C1 segment of cervical spinal cord (tissue), 14 donors: ENCODE measurements at places on chromosomes 6 and 20.

- DNase-seq, result no peak
Measured at GRCh38 chr20:57676589-57677583, 32.9 kb downstream of the PMEPA1 start.

GRCh38 chr6:165082636-165083035 lies 226.8 kb downstream of the C6orf118 start:
- no peak for DNase-seq

- DNase-seq, result no peak
Measured at GRCh38 chr6:148681666-148682065, 65.2 kb upstream of the UST start.

GRCh38 chr6:161379834-161380582 lies 106.1 kb upstream of the AGPAT4 start:
- DNase-seq, result no peak

GRCh38 chr6:167793421-167793820 lies 33.3 kb upstream of the AFDN start:
- no peak for DNase-seq

GRCh38 chr6:113211170-113211569 lies 646.0 kb upstream of the MARCKS start:
- DNase-seq, result no peak

- peak; percentile 4 for DNase-seq
Measured at GRCh38 chr6:29792123-29793035, 35.2 kb upstream of the HLA-G start.

DNA sequence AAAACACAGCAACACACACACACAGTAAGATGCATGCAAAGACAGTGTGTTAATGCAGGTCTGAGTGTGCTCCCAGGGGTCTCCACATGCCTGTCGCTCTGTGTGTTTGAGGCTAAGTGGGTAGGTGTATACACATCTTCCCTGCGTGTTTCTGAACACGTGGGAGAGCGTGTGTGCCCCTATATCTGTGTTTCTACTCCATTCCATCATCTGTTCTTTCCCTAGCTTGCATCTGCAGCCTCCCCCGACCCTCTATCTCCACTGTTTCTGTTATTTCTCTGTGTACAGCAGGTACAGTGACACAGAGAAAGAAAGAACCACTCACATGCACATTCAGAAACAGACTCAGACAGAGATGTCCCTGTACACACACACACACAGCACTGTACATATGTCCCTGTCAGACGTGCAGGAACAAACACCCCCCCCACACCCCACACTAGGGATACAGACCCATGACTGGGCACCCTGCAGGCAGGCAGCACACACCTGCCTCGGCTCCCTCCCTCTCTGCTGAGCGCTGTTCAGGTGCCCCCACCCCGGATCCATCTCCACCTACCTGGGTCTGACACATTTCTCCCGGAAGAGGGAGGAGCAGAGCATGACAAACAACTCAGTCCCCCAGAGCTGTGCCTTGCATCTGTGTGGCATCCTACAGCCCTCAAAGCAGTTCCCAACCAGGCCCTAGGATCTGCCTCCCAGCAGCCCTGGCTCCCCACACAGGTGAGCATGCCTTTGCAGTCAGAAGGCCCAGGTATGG lies 27.6 kb downstream of the KCNK15 start:
- DNase-seq, result no peak

GRCh38 chr20:31698803-31699718 lies 23.6 kb downstream of the BCL2L1 start:
- DNase-seq, result no peak

GRCh38 chr6:151073701-151074100 lies 166.1 kb upstream of the AKAP12 start:
- no peak for DNase-seq

GRCh38 chr6:22059946-22060345 lies 236.9 kb downstream of the PRL start:
- DNase-seq, result no peak

- no peak for DNase-seq
Measured at GRCh38 chr6:150290429-150290828, 78.4 kb upstream of the IYD start.

- DNase-seq, result no peak
Measured at GRCh38 chr6:144594585-144594984, 309.4 kb downstream of the UTRN start.

DNA sequence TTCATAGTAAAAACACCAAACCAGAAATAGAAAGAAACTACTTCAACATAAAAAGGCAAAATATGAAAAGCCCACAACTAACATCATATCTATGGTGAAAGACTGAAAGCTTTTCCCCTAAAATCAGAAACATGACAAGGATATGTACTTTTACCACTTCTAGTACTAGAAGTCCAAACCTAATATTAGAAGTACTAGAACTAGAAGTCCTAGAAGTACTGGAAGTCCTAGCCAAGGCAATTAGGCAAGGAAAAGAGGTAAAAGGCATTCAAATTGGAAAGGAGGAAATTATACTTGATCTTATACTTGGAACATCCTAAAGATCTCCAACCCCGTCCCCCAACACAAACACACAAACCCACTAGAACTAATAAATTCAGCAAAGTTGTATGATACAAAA lies 74.9 kb downstream of the TASP1 start:
- DNase-seq, result no peak

GRCh38 chr6:26363882-26364701 lies 906 bp upstream of the BTN3A2 start:
- no peak for DNase-seq

- no peak for DNase-seq
Measured at GRCh38 chr6:31572041-31572911, at the start of gene LTA. Gene LTA, plus strand, starts transcription at chr6:31572289. Its CDS starts 454 bp downstream, at chr6:31572743.

- no peak for DNase-seq
Measured at GRCh38 chr6:9540534-9541126, 874.2 kb downstream of the TFAP2A start.

DNA sequence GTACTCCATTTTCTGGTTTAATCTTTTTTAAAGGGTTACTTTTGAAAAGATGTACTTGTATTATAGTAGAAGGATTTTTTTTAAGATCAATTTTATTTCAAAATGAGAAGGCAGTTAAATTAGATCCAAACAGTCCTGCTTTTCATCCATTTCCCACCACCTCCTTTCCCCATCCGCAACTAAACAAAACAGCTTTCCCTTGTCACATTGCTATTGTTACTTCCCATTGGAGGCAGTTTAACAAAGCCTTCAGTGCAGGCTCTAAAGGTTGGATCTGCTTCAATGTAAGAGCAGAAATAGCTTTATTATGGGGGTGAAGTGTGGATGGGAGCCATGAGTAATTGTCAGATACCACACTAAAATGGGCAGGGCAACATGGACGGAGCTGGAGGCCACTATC lies 65.7 kb downstream of the LRRC1 start:
- no peak for DNase-seq

GRCh38 chr6:35173044-35173426 lies 31.9 kb upstream of the TCP11 start:
- DNase-seq, result no peak

- no peak for DNase-seq
Measured at GRCh38 chr6:135146162-135146934, 34.8 kb upstream of the MYB start.

DNA sequence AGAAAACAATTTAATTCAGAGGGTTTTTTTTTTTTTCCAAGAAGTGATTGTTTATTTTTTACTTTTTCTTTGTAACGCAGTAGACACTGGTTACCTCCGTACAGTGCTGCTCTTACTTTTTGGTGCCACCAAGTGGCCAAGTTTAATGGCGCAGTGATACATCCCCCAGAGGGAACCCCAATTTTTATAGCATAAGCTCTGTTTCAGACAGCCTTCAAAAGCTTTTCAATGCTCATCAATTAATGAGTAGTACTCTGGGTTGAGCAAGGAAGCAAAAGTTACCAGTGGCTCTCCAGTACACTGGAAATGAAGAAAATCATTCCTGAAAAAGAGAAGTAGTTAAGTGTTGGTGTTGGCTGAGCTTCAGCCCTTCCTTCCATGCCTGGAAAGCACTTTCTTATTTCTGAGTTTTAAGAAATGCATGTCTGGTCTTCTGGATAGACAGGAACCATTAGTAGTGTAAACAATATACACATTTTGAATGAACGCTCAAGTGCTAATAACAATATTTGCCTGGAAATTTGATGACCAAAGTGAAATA lies 129.1 kb upstream of the SMLR1 start:
- no peak for DNase-seq

DNA sequence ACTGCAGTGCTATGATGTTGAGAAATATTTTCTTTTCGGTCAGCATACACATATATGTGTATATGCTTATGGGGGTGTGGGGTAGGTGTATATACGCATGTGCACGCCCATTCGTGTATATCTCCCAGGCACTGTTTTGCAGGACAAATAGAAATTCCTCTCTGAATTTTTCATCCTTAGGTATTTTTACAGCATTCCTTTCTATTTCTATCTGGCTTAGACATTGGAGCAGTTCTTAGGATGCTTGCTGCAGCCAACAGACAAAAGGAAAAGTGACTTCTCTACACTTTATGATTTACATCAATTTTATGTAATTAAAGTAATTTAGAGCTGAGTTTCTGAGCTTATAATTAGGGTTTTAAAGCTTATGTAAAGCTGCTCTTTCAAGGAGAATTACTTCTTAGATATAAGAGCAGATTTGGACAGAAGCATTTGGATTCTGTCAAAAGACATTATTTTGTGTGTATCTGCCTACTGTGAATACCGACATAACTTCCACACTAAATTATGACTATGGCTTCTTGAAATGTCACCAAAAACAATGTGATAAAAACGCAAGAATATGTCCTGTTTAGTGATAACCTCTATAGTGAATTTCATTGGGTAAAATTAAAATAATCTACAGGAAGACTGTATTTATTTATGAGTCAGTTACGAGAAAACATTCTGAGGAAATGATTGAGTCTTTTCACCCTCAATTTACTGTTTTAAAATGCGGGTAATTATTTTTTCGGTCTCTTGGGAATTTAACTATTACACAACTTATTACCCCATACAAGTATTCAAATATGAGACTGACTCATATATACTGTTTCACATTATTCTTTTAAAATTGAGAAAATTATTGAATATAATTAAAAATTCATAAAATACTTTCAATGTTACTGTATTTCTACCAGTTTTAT lies 21.3 kb upstream of the CEP43 start:
- DNase-seq, result no peak

DNA sequence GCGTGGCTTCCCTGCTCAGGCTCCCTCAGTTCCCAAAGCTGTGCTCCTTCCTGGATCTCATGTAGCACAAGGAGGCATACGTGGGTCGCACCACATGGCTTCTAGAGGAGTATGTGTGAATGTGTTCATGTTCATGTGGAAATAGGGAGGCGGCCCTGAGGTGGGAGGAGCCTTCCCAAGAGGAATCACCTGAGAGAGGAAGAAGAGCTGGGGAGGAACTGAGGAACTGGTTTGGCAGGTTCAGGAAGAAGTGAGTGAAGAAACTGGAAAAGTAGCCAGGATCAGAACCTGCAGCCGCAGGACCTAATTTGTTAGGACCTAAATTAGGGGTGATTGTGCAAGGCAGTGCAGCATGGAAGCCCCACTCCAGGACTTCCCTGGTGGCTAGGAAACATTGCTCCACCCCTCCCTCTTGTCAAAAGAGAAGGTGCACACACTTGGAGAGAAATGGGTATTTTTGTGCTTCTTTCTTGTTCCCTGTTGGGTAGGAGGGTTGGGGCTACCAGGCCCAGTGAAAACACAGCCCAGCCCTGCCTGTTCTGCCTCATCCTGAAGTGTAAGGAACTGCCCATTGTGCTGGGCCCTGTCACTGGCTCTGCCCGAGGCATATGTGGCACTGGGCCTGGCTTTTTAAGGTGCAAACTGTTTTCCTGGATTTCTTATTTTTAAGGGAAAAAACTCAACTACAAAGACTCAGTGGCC lies 20.7 kb downstream of the SYNJ2 start:
- no peak for DNase-seq

DNA sequence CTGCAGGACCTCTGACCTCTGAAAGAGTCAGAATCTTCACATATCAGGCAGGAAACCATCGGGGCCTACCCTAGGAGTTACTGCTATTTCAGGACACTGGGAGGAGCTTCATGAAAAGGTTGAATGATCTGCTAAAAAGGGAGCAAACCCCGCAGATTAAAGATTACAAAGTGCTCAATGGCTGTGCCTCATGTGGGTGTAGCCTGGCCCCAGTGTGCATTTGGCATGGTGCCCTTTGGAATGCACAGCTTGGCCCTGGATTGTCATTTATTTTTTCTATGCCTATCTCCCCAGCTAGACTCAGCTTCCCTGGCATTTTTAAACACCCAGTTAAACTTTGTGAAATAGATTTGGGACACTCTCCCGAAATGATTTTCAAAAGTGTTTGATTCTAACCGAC lies 368.5 kb upstream of the SPTLC3 start:
- DNase-seq, result no peak

GRCh38 chr6:53179961-53180651 lies 31.5 kb upstream of the GCM1 start:
- DNase-seq, result no peak

DNA sequence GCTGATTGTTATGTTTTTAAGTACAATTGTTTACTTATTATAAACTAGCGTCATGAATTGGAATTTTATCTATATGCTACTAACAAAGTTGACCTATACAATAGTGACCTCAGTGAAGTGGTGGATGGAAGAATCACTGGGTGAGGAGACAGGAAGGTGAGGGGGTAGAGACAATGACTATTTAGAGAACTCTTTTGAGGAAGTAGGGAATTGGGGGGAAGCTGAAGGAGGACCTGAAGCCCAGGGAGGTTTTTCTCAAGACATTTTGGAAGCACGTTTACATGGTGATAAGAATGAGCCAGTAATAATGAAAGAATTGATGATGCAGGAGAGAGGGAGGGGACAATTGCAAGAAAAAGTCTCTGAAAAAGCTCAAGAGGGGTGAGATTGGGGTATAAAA lies 96.4 kb downstream of the RPS12 start:
- no peak for DNase-seq

- no peak for DNase-seq
Measured at GRCh38 chr6:133947302-133947900, 5.6 kb upstream of the TBPL1 start.

GRCh38 chr6:43667245-43668150 lies 20.1 kb downstream of the MRPS18A start:
- DNase-seq, result no peak
